ENCODE measurements at places on chromosomes 12 and 14. TPM values are rescaled to one million over a fixed set of nuclear protein-coding genes. Genes with fewer than 3 reads are reported as not detected.

PLEKHA5 gene
- 8.9 TPM for total RNA-seq

DLGAP5 gene
- 116 TPM for total RNA-seq

GPX2 gene
- not detected for total RNA-seq

FZD10 gene
- not detected for total RNA-seq

PRORP gene
- 31.3 TPM for total RNA-seq

PXN gene
- total RNA-seq = 146 TPM

OVCH1 gene
- total RNA-seq = not detected

SERPINA1 gene
- total RNA-seq = not detected

BDKRB1 gene
- total RNA-seq = not detected

ACIN1 gene
- 172 TPM for total RNA-seq

ATP2A2 gene
- total RNA-seq = 144 TPM

DTX1 gene
- 0.35 TPM for total RNA-seq

PTPRB gene
- total RNA-seq = not detected

NUMB gene
- total RNA-seq = 45.2 TPM

OR11G2 gene
- not detected for total RNA-seq

RD3L gene
- total RNA-seq = not detected

PTPRR gene
- total RNA-seq = not detected

RAD51AP1 gene
- total RNA-seq = 54.4 TPM

EXD2 gene
- total RNA-seq = 5.5 TPM

OR4L1 gene
- total RNA-seq = not detected

IRF9 gene
- 295 TPM for total RNA-seq

C12orf54 gene
- not detected for total RNA-seq

ITGA5 gene
- total RNA-seq = 13.2 TPM

SIRT4 gene
- total RNA-seq = 2.4 TPM

REP15 gene
- total RNA-seq = not detected

CSRP2 gene
- total RNA-seq = 1.2 TPM

DGLUCY gene
- total RNA-seq = 176 TPM

ISCU gene
- total RNA-seq = 86.9 TPM

SMCO2 gene
- total RNA-seq = 0.89 TPM

ACRBP gene
- 1.1 TPM for total RNA-seq

PTPN21 gene
- not detected for total RNA-seq

SLC38A4 gene
- total RNA-seq = not detected

FICD gene
- total RNA-seq = 6.1 TPM

OR10P1 gene
- total RNA-seq = not detected

KCNA5 gene
- total RNA-seq = not detected

RNFT2 gene
- total RNA-seq = 8.6 TPM

AKAP3 gene
- total RNA-seq = 3.5 TPM

EIF2B2 gene
- 54.0 TPM for total RNA-seq

KCNK13 gene
- 0.23 TPM for total RNA-seq

SERPINA9 gene
- not detected for total RNA-seq

PPFIA2 gene
- not detected for total RNA-seq

TAS2R13 gene
- total RNA-seq = 0.45 TPM

OR6C76 gene
- total RNA-seq = not detected

SP1 gene
- total RNA-seq = 71.8 TPM

KRT85 gene
- total RNA-seq = not detected

ABCD2 gene
- total RNA-seq = 25.0 TPM

TMTC1 gene
- 0.07 TPM for total RNA-seq

GLTP gene
- 16.3 TPM for total RNA-seq

APAF1 gene
- 36.3 TPM for total RNA-seq

TEX22 gene
- 3.7 TPM for total RNA-seq

TPPP2 gene
- not detected for total RNA-seq

FOXN4 gene
- not detected for total RNA-seq

KCNC2 gene
- not detected for total RNA-seq

IL31 gene
- total RNA-seq = not detected
